CD8-positive, alpha-beta T cell (primary cell): ENCODE measurements at places on chromosomes 12 and 14.

DNA sequence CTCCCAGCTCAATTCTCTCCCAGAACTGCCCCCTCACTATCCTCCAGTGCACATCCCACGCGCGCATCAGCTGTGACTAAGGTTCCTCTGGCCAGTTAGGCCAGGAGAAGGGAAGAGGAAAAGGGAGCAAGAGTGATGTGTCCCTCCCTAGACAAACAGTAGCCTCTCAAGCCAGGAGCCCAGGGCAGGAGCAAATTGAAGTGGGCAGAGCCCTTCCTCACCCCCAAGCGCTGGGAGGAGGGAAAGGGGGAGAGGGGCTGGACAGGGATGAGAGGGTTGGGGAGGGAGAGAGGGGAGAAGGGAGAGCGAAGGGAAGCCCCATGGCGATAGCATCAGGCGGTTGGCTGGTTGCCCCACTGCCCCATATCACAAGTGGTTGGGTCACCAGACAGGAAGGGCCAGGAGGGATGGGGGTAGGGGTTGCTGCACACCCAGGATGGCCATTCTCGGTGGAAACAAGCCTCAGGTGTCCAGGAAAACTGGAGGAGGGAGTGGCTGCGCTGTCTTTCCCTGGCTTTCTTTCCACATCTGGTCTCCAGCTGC lies 1.1 kb downstream of the CD63 start:
- DNase-seq: no peak

- DNase-seq: no peak
Observed at GRCh38 chr14:74346341-74346740, 1.9 kb upstream of the VRTN start.

DNA sequence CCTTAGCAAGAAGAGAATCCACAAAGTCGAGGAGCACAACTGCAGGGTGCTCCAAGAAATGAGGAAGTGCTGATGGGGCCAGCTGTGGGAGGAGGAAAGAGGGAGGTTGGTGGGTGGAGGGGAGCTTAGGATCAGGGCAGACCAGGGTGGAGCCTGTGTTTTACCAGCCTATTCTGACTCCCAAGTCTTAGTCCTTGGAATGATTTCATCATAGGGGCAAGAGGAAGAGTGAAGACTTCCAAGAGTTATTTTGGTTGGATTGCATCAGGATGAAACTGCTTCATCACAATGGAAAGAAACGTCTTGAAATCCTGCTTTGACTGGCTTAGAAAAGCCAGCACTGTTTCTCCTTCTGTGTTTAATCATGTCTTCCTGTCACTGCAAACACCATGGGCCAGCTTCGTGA lies 194.0 kb downstream of the DPF3 start:
- no peak for DNase-seq

- DNase-seq: no peak
Observed at GRCh38 chr12:77319166-77319565, 253.8 kb upstream of the E2F7 start.
